Stimulated activated CD4-positive, alpha-beta T cell treated with anti-CD3 and anti-CD28 coated beads, TNF-alpha, amount 100 ng/mL, for 1 hour (primary cell): ENCODE measurements at places on chromosomes 3 and 15.

- DNase-seq = no peak
These were observed 67.6 kb upstream of the GADL1 start for GRCh38 chr3:30962084-30962483.

- DNase-seq = peak; percentile 18
These were observed 783 bp downstream of the RNF168 start for GRCh38 chr3:196502775-196503195.

DNA sequence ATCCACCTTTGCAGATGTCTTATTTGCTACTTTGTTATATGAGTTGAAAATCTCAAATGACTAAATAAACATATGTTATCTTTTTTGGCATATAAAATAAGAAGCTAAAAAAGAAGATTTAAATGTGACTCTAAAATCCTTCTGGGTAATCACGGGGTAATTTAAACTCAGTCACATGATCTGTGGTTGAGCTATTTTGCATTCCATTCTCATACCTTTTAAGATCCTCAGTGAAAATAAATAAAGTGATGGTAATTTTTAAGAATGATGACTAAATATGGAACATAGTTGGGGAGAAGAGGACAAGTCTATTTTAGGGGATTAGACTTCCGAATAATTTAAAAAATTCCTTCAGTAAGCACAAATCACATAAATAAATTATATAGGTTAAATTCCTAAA lies 1076.8 kb downstream of the TUSC7 start:
- DNase-seq = no peak

DNA sequence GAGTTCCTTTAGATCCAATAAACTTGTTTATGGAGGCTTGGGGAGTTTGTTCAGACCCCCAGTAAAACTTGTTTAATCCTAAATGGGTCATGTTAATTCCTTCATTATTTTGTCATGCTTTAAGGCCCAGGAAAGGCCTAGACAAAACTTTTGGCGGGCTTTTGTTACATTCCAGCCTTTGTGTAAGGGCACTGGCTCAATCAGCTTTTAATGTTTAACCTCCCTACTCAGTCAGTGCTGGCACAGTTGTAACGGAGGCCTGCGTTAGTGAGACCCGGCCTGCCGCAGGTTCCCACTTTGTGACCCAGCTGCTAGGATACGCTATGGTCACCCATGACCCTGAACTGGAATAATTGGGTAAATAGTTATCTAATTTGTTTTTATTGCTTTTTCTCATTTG lies 59.2 kb downstream of the OXSM start:
- no peak for DNase-seq

- no peak for DNase-seq
These were observed 54.7 kb downstream of the ST8SIA2 start for GRCh38 chr15:92448370-92448769.

DNA sequence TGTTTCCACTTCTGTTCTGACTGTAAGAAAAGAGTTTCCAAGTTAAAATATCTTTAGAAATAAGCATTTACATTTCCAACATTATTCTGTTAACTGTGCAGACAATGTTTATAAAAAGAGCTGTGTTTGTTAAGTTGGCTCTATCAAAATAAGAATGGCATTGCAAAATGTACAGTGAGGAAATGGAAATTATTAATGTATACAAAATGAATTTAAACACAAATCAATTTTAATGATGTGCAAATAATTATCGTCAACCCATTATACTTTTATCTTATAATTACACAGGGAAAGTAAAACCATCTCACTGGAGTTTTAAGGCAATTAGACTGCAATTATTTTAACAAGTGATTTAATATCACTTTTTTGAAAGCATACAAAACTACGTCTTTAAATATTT lies 17.5 kb downstream of the MRPS22 start:
- no peak for DNase-seq

DNA sequence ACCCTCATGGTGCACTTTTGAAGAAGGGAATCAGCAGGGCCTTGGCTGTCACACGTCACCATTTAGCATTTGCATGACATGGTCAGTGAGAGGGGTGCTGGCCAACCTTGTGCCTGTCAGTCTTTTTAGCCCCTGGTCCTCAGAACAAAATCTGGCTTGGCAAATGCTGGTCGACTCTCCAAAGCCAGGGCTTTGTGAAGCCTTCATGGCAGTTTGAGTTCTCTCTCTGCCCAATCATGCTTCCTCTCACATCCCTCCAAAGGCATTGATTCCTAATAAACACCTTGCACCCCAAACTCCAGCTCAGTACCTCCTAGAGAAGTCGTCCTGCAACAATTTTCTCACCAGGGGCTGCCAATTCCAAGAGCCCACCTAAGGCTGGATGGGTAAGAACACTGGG lies 19.4 kb downstream of the CCR9 start:
- no peak for DNase-seq

- no peak for DNase-seq
These were observed 438 bp upstream of the SLC49A4 start for GRCh38 chr3:122794483-122794778.

DNA sequence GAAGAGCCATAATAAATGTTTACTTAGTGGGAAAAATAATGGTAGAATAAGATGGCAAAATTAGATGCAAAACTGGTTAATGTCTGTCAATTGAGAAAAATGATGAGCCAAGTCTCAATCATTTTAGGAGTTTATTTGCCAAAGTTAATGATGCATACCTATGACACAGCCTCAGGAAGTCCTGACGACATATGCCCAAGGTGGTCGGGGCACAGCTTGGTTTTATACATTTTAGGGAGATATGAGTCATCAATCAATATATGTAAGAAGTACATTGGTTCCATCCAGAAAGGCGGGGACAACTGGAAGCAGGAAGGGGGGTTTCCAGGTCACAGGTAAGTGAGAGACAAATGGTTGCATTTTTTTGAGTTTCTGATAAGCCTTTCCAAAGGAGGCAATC lies 31.5 kb downstream of the CLEC3B start:
- DNase-seq = no peak

GRCh38 chr15:79088426-79089205 lies 2.0 kb downstream of the RASGRF1 start:
- no peak for DNase-seq

- no peak for DNase-seq
These were observed 95.8 kb upstream of the CGNL1 start for GRCh38 chr15:57280464-57280863.

DNA sequence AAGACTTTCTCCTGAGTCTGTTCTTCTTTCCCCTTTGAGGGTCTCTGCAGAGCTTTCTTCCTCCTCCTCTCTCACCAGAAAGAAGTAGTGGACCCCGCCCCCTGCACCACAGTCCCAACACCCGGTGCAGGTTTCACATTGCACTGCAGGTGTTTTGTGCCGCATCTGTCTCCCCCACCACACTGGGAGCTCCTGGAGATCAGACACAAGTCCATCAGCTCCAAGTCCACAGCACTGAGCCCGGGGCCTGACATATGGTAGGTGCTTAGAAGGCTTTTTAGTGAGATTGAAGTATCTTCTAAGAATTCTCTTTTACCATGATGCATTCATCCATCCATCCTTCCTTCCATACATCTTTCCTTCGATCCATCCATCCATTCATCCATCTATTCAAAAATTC lies 9.8 kb downstream of the STRA6 start:
- no peak for DNase-seq

- DNase-seq = no peak
These were observed 470.7 kb upstream of the CBLB start for GRCh38 chr3:106339551-106339950.

DNA sequence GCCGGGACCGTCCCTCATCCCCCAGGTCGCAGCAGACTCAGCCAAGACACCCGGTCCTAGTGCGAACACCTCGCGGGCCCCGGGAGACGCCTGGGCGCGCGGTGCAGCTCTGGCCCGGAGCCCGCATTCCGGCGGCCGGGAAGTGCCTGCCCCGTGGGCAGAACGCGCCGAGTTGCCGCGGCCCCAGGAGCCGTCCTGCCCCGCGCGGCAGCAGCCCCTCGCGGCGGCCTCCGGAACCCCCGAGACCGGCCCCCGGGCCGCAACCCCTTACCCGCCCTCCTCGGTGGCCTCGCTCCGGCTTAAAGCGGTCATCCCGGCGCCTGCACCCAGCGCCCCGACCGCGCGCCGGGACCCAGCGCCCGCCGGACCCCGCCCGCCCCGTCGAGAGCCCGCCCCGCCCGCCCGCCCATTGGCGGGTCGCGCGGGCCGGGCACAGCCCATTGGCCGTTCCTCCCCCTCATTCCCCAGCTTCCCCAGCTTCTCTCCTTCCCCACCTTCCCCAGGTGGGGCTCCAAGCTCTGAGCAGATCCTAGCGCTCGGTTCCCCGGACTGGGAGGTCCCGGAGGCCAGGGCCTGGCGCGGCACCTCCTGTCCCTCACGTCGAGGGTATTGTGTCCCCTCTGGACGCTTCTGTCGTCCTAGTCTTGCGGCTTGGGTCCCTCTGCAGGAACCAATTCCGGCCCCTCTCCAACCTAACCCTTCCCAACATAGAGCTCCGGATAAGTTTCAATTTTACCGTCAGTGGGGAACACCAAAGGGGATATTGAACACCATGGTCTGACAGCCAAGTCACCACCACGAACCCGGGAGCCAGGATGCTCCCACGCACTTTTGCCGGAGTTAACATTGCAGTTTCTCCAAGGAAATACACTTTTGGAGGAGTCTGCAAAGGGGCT lies at the start of gene GRAMD2A:
TSS of gene GRAMD2A (minus strand) at position 328 of the 896 bp plus-strand sequence.
- DNase-seq = no peak

- DNase-seq = no peak
These were observed 141.0 kb upstream of the PLSCR5 start for GRCh38 chr3:146746190-146746589.

DNA sequence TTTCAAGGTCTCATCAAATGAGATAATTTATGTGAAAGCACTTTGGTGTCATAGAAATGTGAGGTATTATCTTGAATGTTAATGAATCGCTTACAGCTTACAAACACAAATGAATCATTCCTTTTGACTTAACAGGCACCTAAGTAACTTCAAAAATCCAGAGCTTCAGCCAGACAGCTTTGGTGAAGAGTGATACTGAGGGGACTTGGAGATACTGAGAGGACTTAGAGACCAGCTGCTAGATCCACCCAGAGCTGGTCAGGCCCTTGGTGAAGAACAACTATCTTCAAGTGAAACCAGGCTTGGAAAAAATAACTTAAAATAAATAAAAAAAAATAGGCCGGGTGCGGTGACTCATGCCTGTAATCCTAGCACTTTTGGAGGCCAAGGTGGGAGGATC lies 16.2 kb upstream of the ZFYVE19 start:
- DNase-seq = no peak

GRCh38 chr15:37394402-37395099 lies 294.2 kb upstream of the MEIS2 start:
- DNase-seq = no peak

DNA sequence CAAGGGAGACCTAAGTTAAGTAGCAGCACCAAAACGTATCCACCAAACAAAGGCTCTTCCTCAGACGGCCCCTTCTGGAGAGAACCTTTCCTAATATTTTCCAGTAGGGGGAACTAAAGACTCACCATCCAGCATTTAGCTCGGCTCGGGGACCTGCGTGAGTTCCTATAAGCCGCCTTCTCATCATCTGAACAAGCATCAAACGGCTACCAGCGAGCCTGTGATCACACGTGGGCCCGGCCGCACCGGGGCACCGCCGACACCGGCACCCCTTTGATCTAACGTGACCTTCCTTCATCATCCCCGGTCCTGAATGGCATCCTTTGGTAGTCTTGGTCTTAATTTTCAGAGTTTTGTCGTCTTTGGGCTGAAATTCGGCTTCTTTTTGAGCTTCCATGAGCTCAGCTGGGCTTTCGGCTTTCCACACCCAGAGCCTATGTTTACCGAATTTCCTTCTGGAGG lies 1.4 kb upstream of the ROBO2 start:
- no peak for DNase-seq

DNA sequence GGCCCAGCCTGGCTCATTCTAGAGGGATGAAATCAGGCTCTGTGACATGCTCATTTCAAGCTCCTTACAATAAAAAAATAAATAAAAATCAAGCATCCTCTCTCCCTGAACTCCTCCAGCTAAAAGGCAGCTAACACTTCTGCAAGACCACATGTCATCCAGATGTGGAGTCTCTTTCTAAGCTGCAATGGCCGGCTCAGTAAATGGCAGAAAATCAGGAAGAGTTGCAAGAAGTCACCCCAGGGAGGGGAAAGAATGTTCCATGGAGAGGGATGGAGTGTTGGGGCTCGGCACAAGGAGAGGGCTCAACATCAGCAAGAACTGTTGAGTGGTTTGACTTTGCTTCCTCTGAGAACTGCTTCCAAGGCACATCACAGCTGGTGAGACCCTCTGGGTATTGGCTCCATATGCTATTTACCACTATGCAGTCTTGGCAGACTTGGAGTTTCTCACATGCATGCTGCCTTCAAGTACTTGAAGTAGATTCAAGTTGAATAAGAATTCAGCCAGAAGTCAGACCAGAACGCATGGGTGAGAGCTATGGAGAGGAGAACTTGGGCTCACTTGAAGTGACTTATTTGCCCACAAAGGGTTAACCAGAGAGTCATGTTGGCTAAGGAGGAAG lies 689.0 kb downstream of the NTRK3 start:
- DNase-seq = no peak

- no peak for DNase-seq
These were observed 583.1 kb upstream of the CFAP20DC start for GRCh38 chr3:59632760-59633573.

DNA sequence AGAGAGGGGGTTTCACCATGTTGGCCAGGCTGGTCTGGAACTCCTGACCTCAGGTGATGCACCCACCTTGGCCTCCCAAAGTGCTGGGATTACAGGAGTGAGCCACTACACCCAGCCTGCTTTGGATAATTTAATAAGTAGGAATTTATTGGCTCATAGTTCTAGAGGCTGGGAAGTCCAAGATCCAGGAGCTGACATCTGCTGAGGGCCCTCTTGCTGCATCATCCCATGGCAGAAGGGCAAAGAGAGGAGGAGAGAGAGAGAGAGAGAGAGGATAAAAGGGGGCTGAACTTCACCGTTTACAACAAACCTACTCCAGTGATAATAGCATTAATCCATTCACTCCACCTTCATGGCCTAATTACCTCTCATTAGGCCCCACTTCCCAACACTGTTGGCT lies 62.0 kb upstream of the HES1 start:
- DNase-seq = no peak

- no peak for DNase-seq
These were observed 1029.3 kb upstream of the CFAP20DC start for GRCh38 chr3:60079076-60079475.

DNA sequence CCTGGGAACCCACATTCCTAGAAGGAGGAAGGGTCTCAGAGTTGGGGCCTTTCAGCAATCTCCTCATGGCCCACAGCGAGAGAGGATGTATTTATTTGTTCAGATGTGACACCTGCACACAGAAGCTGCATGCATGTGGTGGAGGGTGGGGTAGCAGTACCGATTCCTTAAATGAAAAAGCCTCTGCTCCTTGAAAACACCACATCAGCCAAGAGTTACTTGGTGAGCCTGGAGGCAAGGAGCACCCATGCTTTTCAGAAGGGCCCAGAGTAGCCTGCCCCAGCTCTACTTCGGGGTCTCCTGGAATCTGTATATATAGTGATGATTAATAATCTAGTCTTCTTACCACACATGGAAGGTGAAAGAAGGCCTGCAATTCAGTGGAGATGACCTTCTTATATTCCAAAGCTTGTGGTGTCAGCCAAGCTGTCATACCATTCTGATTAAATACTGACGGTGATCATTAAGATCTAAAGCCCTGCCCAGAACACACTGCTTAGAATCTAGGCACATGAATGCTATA lies 33.5 kb downstream of the SEMA6D start:
- no peak for DNase-seq
